ENCODE measurements at places on chromosomes 3 and 15.

GRCh38 chr15:29822100-29822683 is at the start of gene TJP1:
TSS of gene TJP1 (minus strand) at chr15:29822468. CDS start at chr15:29822028, 440 bp downstream.
- DNase-seq, result peak; percentile 94

DNA sequence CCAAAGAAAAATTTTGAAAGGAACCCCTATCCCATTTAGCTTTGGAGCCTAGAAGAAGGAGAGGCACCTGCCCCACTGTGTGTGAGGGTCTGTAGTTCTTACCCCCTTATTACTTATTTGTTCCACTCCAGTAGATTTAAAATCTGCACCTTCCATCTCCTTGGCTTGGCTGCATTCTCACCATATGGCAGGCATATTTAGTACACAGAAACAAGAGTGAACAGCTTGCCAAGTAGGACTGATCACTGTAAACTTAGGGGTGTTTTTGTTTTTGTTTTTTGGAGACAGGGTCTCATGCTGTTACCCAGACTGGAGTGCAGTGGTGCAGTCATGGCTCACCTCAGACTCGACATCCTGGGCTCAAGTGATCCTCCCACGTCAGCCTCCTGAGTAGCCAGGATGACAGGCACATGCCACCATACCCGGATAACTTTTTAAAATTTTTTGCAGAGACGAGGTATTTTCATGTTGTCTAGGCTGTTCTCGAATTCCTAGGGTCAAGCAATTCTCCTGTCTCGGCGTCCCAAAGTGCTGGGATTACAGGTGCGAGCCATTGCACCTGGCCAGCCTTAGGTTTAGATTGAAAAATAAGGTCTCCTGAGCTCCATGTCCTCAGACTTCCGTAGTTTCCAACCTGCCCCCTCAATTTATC is 14.1 kb upstream of the ANXA2 start:
- DNase-seq, result no peak

GRCh38 chr3:184734903-184735701 is 23.2 kb upstream of the MAGEF1 start:
- DNase-seq, result no peak

GRCh38 chr3:123137001-123137400 is 64.7 kb upstream of the SEC22A start:
- no peak for DNase-seq

GRCh38 chr3:11047500-11047899 is 55.0 kb downstream of the SLC6A1 start:
- no peak for DNase-seq

- DNase-seq, result no peak
Measured at GRCh38 chr3:165197481-165197800, 1.3 kb upstream of the SLITRK3 start.

- no peak for DNase-seq
Measured at GRCh38 chr3:192840143-192840836, 77.4 kb downstream of the MB21D2 start.

GRCh38 chr15:65655457-65655856 is 33.7 kb downstream of the SLC24A1 start:
- DNase-seq, result no peak

Measured in osteoblast (primary cell).